Right cardiac atrium (tissue), 5 donors: ENCODE measurements at places on chromosomes 2 and 18.

DNA sequence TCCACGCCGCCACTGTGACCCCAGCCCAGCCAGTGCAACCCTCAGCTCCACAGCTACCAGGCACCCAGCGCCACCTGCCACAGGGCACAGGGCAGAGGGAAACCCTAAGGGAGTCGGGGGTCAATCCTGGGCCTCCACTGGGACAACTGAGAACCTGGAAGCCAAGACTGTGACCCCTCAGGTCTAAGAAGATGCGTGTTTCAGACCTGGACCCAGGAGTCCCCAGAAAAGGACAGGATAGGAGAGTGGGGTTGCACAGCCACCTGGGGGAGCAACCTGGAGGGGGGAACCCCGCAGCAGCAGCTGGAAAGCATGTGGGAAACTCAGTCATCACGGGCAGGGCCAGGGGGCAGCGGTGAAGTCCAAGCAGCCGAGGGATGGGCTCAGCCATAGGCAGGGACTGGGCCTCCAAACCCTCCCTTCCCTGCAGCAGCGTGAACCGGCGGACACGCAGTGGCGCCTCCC lies 4.1 kb downstream of the ESPNL start:
- DNase-seq, result peak; percentile 32

DNA sequence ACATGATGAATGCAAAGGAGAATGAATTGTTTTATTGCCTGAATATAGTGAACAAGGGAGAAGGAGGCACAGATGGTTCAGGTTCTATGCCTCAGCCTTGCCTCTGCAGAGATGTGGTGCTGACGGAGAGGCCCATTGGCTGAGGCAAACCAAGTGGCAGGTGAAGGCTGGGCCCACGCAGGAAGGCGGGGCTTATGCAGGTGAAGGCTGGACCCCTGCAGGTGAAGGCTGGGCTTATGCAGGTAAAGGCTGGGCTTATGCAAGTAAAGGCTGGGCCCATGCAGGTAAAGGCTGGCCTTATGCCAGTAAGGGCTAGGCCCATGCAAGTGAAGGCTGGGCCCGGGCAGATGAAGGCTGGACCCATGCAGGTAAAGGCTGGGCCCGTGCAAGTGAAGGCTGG lies 414.7 kb downstream of the LRATD1 start:
- DNase-seq, result no peak

- DNase-seq, result no peak
These were observed 1.5 kb downstream of the CREB1 start for GRCh38 chr2:207531032-207531952.

GRCh38 chr2:166671801-166672200 lies 177.8 kb upstream of the SCN7A start:
- no peak for DNase-seq

GRCh38 chr18:10660179-10660884 lies 134.5 kb downstream of the NAPG start:
- DNase-seq, result peak; percentile 70

- DNase-seq, result no peak
These were observed 65.1 kb downstream of the ADD2 start for GRCh38 chr2:70702711-70703395.

DNA sequence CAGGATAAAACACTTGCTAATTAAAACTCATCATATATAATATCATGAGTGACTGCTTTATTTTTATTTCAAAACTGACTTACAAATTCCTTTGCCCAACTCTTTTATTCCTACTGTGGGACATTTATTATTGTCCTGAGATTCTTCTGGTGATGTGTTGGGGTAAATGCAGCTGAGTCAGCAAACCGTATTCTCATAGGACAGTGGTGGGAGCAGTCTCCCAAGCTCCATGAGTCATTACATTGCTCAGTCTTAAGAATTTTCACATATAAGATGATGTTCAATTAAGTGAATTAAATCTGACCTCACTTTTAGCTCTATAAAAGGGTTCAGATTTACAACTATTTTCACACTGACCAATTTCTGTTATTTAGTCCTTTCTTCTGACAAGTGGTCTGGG lies 1530.7 kb downstream of the LRP1B start:
- DNase-seq, result no peak
